ENCODE measurements at places on chromosomes 3 and 15. TPM values are rescaled to one million over a fixed set of nuclear protein-coding genes. Genes with fewer than 3 reads are reported as not detected.

DNA sequence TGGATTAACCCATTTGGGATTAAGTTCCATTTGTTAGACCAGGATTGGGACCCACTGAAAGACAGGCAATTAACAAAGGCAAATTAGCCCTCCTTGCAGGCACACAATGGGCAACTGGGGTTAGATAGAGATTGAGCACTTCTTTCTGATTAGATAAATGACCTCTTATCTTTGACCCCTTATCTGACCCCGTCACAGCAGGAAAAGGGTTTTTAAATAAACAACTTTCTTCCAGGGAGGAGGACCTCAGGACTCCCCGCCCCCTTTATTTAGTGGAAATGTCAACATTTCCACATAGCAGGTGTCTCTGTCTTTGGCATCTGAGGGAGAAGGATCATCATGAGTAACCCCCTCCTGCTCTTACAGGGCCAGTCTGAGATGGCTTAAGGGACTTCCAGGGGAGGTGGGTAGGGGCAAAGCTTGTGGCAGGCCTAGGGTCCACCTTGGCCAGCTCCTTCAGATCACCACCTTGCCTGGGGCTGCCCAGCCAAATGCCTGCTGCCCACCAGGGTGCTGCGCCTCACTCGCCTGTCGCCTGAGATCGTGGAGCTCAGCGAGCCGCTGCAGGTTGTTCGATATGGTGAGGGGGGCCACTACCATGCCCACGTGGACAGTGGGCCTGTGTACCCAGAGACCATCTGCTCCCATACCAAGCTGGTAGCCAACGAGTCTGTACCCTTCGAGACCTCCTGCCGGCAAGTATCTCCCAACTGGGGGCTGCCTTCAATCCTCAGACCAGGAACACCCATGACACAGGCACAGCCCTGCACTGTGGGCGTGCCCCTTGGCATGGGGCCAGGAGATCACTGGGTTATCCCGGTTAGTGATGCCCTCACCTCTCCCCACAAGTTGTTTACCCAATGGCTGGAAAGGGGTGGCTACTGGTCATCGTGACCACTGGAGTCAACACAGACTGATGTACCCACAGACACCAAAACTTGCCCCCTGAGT is 2.6 kb upstream of the WDR6 start:
- DNase-seq: no peak

- no peak for DNase-seq
Observed at GRCh38 chr15:27902680-27903385, 196.3 kb downstream of the OCA2 start.

GRCh38 chr3:156448300-156448699 is 106.6 kb downstream of the SSR3 start:
- DNase-seq: no peak

The PRSS50 gene
- polyA plus RNA-seq: 2.6 TPM

DNA sequence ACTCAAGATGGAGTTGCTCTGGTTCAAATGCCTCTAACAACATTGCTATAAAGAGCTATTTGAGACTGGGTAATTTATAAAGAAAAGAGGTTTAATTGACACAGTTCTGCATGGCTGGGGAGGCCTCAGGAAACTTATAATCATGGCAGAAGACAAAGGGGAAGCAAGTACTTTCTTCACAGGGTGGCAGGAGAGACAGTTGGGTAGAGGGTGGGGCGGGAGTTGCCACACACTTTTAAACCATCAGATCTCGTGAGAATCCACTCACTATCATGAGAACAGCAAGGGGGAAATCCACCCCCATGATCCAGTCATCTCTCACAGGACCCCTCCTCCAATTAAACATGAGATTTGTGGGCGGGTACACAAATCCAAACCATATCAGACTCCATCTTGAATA is 30.7 kb downstream of the MAP2K5 start:
- DNase-seq: no peak

The A4GNT gene
- polyA plus RNA-seq: 0.97 TPM

The CCR1 gene
- 2.6 TPM for polyA plus RNA-seq

The FES gene
- polyA plus RNA-seq: 9.3 TPM

- no peak for DNase-seq
Observed at GRCh38 chr3:48934333-48934991, 15.8 kb downstream of the ARIH2 start.

All from right renal pelvis (tissue), 4 donors.